ENCODE measurements at places on chromosomes 7 and 10.

DNA sequence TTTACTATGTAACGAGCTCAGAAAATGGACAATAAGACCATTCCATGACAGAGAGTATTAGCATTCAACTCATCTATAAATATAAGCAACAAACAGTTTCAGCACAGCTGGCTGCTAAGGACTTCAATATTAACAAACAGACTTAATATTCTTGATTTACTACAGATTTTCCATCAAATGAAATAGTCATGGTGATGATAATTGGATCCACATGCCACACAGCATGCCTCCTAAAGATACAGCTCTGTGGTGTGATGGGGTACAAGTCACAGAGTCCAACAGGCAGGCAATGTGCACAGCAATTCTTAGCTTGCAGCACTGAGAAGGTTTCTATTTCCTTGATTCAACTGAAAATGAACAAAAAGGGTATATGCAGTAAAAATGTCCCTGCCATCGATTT is 54.0 kb downstream of the DOCK4 start:
- DNase-seq = no peak

DNA sequence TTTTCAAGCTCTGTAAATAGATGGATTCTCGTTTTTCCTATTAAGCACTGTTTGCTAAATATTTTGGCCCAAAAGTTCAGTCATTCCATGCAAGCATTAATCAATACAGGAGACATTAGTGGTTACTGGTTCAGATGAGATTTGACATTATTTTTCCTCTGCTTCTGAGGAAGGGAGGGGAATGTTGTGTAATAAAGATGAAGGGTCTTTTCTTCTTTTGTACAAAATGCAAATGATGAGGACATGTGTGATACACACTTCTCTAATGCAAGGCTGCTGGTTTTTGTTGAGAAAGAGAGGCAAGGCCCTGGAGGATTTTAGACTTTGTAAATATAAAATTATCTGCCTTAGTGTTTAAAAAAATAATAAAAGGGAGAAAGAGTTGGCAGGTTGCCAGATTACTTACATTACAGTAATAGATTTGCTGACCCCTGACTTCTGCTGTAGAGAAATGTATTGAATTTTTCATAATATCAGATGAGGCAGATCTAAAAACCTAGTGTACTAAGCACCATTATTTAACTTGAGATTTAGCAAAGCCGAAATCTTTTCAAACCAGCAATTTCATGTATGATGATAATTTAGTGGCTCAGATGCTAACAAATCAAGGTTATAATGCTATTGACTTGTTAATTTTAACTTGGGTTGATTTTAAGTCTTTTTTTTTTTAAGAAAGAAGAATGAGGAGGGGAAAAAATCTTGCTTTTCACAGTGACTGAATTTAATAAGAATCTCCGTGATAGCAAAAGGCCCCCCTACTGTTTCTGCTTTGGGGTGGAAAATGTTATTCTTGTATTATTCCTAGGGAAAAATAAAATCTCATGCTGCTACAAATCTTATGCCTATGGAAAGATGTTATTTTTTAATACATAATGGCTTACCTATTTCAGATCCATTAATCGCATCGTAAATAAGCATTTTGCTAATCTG is 180.1 kb downstream of the ARID5B start:
- no peak for DNase-seq

- no peak for DNase-seq
Observed at GRCh38 chr7:151186640-151187408, at the start of gene ASB10. ASB10 (minus strand) TSS chr7:151187250; CDS start chr7:151187130, 120 bp downstream.

DNA sequence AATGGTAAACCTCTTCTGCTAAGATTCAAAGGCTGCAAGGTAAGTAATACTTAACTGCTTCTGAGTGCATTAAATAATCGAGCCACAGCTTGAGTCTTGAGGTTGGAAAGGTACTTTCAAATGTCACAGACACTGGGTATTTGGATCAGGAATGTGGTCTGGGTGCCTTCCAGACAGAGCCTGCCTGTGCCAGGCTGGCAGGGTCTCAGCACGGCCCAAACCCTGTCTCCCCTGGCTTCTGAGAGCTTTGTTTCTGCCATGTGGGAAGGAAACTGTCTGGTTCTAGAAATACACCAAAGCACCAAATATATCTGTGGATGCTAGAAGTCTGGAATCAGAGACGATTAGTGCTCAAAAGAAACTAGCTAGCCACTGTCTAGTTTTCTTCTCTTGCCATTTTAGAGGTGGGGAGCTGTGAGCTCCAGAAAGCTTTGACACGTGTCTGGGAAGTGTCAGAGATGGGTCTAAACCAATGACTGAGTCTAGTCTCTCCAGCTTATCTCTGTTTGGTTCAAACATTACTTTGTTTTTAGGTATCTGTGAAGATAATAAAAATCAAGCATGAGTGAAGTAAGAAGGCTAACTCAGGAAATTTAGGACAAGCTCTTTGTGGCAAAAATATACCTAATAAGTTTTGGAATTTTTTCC is 162.8 kb downstream of the CYP26A1 start:
- no peak for DNase-seq

DNA sequence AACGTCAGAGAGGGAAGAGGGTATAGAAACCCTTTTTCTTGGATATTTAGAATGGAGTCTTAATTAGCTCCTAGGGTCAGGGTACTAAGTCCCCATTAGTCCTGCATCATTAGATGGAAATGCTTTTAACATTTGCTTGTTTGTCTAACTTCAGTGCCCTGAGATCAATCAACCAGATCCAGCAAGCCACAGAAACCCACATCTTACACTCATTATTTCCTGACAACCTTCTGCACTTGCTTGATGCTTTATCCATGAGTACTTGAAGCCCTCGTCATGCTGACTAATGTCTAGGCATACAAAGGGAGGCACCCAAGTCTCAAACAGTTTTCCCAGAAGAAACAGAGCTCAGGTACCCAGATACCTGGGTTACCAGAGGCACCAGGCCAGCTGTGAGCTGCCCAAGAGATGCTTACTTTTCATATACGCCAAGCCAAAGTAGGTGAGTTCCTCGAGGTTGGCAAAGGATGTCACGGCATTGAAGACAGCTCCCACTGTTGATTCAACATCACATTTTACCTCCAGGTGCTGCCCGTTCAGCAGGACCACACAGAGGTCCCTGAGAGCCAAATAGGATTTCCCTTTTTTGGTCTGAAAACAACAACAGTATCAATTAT is 42.7 kb downstream of the FRMPD2 start:
- peak; percentile 15 for DNase-seq

DNA sequence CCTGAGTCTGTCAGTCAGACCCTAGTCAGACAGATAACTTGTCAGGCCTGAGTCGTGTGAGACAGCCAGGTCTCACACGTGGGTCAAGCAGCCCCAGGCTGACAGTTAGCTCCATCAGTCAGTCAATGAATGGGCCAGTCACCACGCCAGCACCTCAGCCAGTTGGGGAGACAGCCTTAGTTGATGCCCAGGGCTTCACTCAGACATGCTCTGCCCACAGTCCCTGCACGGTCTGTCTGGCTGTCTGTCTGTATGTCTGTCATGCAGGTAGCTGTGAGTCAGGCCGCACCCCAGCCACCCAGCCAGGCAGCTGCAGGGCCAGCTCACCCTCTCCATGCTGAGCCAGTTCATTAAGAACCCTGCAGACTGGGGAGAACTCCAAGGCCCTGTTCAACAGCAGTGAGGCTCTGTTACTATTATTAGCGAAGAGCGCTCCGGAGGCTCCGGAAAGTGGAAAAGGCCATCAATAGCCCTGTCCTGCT is 141.1 kb upstream of the PCBD1 start:
- peak; percentile 12 for DNase-seq

DNA sequence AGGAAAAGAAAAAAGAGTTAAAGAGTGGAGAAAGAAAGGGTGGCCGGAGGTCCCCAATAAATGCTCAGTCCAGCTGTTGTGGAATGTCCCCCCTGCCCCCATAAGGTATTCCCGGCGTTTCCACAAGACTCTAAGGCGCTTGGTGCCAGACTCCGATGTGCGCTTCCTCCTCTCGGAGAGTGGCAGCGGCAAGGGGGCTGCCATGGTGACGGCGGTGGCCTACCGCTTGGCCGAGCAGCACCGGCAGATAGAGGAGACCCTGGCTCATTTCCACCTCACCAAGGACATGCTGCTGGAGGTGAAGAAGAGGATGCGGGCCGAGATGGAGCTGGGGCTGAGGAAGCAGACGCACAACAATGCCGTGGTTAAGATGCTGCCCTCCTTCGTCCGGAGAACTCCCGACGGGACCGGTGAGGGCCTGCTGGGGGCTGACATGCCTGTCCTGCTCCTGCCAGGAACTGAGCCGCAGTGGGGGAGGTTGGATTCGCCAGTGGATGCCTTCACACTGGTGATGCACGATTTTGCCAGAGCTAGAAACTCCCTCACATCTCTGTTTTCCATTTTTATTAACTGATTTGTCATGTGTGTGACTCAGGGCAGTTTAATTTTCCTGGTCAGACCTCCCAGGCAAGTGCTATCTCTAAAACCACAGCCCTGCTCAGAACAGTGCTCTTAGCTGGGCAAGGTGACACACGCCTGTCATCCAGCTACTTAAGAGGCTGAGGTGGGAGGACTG is 34.2 kb downstream of the TACR2 start:
- peak; percentile 87 for DNase-seq

- DNase-seq = no peak
Observed at GRCh38 chr7:147483634-147484292, 1106.8 kb upstream of the C7orf33 start.

Data from Daoy (cell line).